Stimulated activated CD8-positive, alpha-beta memory T cell treated with anti-CD3 and anti-CD28 coated beads, Interleukin-4, amount 100 ng/mL, for 4 hours (primary cell): ENCODE measurements at places on chromosomes 12 and 14.

DNA sequence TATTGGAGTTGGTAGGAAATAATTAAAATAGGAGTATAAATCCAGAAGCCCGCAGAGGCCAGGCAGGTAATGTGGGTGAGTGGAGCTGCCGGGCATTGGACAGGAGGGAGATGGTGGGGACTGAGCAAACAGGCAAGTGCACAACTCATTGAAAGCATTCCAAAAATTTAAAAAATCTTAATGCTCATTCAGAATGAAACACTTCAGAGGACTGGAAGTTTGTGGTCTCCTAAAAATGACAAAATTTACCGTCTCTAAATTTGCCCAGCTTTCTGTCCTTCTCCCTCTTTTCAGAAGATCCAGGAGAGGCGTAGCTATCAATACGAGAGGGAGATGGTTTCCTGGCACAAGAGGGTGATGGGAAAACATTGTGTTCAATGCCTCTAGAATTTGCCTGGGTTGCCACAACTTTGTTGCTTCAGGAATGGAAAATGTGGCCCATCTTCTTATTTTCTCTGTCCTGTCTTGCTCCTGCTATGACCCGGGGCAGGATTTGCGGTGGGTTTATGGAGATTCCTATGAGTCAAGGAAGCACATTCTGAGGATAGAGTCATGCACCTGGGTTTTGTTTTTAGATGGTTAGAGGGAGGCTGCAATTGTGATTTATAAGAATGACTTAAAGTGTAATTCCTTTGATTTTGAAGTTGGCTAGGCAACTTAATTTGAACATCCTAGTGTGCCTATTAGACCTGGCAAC is 72.2 kb downstream of the BORCS5 start:
- DNase-seq: no peak

- no peak for DNase-seq
Measured at GRCh38 chr12:50127546-50127945, 15.5 kb downstream of the COX14 start.

- no peak for DNase-seq
Measured at GRCh38 chr14:66401449-66402095, 84.6 kb upstream of the CCDC196 start.

DNA sequence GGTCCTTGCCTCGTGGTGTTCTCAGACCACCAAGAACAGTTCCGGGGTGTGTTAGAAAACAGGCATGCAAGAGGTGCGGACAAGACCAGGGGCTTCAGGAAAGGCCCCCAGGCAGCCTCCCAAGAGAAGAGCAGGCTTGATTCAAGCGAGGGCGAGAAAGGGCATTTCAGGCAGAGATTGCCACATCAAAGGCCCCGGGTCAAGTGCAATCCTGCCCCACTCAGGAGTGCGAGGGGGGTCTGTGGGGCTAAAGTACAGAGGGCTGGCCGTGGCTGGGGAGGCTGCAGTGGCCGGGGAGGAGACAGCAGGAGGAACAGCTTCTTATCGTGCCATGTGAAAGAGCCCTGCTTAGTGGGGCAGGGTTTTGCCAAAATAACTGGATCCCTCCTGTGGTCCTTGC is 2.7 kb upstream of the BDKRB2 start:
- no peak for DNase-seq

DNA sequence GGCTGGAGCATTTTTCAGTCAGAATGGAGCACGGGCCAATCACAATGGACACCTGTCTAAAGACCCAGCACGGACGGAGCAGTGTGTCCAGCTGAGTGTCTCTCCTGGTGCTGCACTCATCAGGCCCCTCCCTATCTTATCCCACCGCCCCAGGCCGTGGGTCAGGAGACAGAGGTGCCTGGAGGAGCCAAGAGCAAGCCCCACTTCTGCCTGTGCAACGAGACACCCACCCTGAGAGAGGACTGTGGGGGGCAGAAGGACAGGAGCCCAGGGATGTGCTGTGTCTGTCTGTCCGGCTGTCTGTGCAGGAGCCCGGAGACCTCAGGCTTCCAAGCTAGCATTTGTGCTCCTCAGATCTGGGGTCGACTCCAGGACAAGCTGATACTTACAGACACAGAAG is 69.6 kb upstream of the SFSWAP start:
- DNase-seq: no peak

DNA sequence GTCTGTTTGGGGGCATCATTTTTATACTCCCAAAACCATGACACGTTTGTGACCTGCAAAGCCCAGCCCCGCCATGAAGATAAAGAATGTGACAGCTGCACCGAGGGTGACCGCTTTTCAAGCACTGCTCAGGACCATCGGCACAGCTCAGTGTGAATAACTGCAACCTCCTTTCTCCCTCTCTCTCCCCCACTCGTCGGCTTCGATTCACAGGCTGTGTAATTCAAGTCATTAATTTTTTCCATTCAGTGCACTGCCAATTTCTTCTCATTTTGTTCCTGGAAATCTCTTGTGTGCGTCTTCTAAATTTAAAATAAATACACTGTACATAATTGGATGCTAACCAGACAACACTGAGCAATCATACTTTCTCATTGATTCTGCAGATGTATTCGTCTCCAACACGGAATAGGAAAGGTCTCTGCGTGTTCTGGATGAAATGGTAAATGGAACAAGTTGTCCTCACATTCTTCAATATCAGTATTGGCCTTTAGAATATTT is 260.8 kb downstream of the TTC8 start:
- DNase-seq: no peak

DNA sequence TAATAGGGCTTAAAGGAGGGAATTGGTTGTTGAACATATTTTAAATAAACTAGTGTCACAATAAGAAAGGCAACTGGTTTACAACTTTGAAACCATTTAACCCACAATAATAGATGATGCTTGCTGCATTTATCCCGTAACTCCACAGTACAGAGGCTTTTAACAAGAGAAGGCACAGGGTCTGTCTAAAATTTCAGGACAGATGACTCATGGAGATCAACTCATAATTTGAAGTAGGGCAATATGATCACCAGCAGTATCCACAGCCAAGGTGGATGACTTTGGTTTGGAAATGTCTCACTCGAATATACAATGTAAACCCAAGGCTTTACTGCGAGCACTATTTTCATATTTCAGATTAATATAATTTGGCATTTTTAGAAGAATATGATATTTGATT is 340.2 kb downstream of the LRIG3 start:
- DNase-seq: no peak

DNA sequence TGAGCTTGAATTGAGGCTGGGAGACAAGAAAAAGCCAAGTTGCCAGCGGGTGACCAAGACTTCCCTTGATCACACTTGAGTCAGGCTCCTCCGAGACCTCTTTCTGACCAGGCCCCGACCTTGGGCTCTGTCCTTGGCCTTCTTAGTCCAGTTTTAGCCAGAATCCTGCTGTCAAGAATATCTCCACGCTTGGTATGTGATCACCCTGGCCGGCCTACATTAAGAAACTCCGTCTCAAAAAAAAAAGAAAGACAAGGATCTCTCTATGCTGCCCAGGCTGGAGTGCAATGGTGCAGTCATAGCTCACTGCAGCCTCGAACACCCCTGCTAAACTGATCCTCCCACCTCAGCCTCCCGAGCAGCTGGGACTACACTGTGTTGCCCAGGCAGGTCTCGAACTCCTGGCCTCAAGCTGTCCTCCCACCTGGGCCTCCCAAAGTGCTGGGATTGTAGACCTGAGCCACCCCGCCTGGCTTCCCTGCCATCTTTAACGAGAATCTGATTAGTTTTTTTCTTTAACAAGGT is 1.0 kb upstream of the ITPK1 start:
- DNase-seq: no peak
